ENCODE measurements at places on chromosomes 3 and 15. TPM values are rescaled to one million over a fixed set of nuclear protein-coding genes. Genes with fewer than 3 reads are reported as not detected.

IMP3 gene
- total RNA-seq, result 79.9 TPM

CLRN1 gene
- not detected for total RNA-seq

OR5K2 gene
- total RNA-seq, result not detected

- peak; percentile 73 for DNase-seq
These were observed 34.0 kb upstream of the RPP14 start for GRCh38 chr3:58271901-58272501.

GRCh38 chr3:9500108-9501050 is 53.2 kb downstream of the LHFPL4 start:
- DNase-seq, result peak; percentile 48

- DNase-seq, result no peak
These were observed 58.7 kb downstream of the BOC start for GRCh38 chr3:113270068-113270467.

KLHL6 gene
- total RNA-seq, result 0.15 TPM

PPARG gene
- total RNA-seq, result 71.6 TPM

DNA sequence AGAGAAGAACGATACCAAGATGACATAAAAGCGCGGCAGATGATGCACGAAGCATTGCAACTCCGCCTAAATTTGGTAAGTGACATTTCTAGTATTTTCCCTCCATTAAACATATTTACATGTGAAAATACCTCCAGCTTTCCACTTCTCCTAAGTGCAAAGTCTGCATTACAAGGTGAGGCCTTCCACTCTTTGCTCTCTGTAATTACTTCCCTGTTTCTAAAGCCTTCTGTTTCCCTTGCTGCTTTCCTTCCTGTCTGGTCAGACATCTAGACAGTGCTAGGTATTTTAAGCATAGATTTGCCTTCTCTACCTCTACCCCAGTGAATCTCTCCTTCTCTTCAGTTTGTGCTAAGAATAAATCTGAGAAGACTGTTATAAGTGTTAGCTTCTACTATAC is 1.9 kb downstream of the P2RY12 start:
- DNase-seq, result no peak

ATP2B2 gene
- not detected for total RNA-seq

DNA sequence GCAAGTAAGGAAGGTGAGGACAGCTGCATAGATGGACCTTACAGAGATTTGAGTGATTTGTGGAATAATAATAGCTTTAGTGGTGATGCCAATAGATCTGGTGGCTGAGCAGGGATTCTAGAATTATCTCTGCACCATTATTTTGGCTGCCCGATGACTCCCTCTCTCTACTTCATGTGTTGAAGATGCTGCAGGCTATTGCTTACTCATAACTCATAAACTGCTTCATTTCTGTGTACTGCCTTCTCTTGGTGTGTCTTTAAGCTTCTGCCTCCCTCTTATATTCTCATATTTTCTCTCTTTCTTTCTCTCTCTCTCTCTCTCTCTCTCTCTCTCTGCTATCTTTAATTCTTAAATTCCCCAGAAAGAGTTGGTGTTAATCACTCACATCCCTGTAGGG is 256.0 kb upstream of the TRIM42 start:
- DNase-seq, result no peak

GRCh38 chr3:149197669-149198068 is 24.0 kb downstream of the CP start:
- DNase-seq, result no peak

- DNase-seq, result no peak
These were observed 1105.8 kb downstream of the IGSF11 start for GRCh38 chr3:117928836-117929235.

DNA sequence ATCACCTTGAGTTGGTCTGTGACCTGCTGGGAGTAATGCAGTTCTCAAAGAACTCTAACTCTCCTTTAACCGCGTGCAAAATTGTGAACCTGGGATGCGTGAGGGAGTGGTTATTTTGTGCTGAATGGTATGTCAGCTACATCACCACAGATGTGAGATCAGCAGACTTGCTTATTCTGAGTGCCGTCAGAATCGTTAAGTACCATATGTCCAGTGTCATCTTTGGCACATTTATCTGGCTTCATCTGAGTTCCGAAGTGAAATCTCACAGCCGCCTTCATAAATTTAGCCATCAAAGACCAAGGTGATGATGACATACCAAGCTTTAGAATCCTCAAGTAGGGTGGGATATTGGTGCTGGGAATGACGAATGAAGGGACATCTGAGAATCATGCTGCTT is 347.2 kb upstream of the TPRG1 start:
- DNase-seq, result no peak

DNA sequence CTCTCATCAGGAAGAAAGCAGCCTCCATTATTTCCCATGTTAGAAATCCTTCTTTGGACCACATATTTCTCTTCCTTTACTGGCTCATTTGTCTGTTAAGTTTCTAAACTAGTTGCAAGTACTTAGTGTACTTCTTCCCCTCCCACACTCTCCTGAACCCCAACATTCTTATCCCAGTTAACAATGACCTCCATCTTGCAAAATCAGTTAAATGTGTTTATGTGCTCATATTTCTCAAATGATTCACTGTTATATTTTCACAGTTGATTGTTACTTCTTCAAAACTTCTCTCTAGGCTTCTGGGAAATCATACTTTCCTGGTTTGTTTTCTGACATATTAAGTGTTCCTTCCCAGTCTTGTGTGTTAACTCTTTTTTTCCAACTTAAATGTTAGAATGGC is 856.9 kb downstream of the EPHA3 start:
- no peak for DNase-seq

DNA sequence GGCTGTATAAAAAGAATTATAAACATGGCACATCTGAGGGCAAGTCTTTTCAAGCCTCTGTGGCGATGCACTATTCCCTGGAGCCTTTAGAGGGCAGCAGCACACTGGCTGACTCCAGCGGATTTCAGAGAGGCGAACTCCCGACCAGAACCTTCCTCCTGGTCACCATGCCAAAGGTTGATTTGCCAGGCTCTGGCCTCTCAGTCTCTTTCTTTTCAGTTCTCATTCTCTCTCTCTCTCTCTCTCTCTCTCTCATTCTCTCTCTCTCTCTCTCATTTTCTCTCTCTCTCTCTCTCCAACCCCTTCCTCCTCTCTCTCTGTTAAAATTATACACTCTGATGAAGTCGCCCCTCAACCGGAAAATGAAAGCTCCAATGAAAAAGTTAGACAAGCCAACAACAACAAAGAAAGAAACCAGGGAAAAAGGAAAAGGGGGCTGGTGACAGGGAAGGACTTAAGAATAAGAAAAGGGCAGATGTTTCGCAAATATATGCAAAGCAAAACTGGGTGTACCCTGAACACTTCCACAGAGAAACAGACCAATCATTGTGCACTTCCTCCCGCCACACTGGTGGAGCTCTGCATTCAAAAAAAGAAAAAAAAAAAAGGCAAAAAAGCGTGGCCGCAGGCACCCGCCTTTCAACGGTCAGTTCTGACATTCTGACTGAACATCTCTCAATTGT is 90.2 kb downstream of the TIGIT start:
- peak; percentile 47 for DNase-seq

- no peak for DNase-seq
These were observed 200.3 kb upstream of the PFN2 start for GRCh38 chr3:150170852-150171520.

GRCh38 chr3:145383416-145383815 is 777.6 kb downstream of the PLOD2 start:
- no peak for DNase-seq

GRCh38 chr15:75107908-75108838 is 84.8 kb downstream of the PPCDC start:
- DNase-seq, result peak; percentile 56

DNA sequence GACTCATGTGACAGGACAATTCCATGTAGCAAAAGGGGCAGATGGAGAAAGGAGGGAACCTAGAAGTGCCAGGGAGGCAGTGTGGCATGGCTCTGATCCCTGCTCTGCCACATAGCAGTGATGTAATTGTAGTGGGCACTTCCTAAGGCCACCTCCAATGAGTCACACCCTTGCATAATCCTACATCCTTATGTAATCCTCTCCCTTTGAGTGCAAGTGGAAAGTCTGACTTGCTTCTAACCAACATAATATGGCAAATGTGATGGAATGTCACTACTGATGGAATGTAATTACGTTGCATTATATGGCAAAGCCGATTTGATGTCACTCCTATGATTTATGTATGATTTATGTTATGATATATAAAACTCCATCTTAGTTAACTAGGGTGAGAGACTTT is 72.9 kb upstream of the ATP2C1 start:
- DNase-seq, result peak; percentile 72

DNA sequence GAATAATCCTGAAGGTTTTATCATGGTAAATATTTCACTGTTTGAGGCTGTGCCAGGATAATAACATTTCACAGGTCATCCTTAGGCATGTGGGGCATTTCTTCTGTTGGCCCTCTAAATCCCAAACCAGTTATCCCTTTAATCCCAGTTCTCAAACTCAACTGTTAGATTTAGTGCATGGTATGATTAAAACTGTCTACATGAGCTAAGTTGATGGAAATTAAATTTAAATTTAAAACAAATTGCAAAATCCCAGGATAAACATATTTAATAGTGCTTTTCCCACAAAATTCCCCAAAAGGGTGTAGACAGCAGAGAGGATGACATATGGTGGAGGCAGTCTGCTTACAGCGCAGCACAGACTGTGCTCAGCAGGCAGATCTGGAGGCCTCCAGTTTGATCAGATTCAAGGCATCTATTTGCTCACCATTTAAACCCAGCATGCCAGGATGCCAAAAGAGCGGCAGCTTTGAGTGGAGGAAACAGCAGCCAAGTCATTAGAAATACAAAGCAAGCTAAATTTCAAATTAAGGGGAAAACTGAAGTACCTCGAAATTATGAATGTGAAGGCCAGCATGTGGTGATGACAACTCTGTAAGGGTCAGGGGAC is 325.8 kb downstream of the KCNH8 start:
- DNase-seq, result no peak

DNA sequence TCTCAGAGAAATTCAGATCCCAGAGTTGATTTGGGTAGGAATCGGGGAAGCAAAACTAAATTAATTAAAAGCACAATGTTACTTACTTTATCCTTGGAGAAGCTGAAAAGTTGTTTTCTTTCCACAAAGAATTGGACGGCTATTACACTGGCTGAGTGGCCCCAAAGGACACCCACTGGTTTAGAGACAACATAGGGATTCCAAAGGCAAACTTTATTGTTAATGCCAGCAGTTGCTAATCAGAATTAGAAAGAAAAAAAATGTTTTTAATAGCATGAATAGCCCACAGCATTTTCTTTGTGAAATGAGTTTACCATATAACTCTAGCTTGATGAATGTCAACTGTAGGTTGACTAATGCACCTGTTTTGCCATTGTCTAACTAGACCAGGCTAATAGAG is 51.7 kb downstream of the WDR49 start:
- DNase-seq, result no peak

CHRFAM7A gene
- total RNA-seq, result 7.4 TPM

DNA sequence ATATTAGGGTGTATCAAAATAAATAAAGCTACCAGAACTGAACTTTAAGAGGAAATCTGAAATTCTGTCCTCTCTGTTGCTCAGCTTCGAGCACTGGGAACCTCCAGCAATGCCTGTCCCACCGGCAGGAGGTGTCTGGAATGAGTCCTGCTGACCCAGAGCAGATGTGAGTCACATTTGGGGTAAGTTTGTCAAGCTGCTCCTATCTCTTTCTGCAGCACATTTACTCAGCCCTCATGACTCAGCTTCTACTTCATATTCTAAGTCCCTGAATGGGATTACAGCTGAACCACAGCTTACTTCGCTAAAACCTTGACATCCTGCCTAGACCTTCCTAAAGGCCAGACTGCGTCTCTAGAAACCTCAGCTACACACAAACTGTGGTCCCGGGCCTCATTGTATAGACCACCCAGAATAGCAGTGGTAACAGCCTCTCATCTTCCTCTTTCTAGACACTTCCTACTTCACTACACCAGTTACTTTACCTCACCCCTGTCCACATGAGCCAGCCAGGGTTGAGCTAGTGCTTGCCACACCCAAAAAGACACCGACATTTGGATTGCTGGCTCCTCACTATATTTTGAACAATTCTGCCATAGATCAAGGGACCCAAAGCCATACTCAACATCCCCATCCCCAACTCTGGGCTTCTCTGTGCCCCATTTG is 109.6 kb upstream of the TMCO5A start:
- DNase-seq, result peak; percentile 21

- no peak for DNase-seq
These were observed 22.8 kb upstream of the ALDH1A3 start for GRCh38 chr15:100856867-100857266.

GRCh38 chr15:68040144-68040543 is 14.0 kb upstream of the PIAS1 start:
- no peak for DNase-seq

DNA sequence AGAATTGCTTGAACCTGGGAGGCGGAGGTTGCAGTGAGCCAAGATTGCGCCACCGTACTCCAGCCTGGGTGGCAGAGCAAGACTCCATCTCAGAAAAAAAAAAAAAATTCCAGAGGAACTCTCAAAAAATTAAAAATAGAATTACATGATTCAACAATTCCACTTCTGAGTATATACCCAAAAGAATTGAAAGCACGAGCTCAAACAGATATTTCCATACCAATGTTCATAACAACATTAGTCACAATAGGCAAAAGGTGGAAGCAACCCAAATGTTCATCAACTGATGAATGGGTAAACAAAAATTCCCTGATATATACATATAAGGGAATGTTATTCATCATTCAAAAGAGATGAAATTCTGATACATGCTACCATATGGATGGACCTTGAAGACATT is 16.9 kb upstream of the MORF4L1 start:
- DNase-seq, result no peak

GRCh38 chr3:84128024-84128423 is 830.8 kb upstream of the CADM2 start:
- DNase-seq, result no peak

CCDC33 gene
- total RNA-seq, result 0.15 TPM

- DNase-seq, result no peak
These were observed 146.7 kb upstream of the BNIP2 start for GRCh38 chr15:59835776-59836175.

DNA sequence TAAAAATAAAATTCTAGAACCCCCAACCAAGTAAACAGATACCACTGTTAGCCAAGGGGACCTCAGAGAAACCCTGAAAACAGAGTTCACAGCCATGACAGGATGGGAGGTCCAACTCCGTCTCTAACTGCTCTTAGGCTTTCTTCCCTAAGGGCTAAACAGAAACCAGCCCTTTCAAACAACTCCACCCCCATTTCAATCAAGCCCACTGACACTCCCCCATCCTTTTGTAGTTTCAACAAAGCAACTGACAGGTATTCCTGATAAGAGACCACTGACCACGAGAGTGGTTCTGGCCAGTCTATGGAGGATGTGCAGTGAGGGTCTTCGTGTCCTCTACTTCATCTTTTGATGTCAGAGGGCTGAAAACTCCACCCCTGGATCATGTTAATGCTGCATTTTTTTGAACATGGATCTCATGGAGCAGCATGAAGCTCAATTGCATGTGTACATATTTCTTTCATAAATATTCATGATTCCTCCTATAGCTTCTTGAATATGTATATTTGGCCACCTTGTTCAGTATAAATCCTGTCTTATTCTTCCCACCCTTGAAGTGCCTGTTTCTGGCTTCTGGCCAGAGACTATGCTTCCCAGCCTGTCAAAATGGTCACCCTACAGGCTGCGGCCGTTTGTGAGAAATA is 222.6 kb downstream of the OSBPL10 start:
- DNase-seq, result no peak

RTP4 gene
- total RNA-seq, result not detected
